Kidney tubule cell (primary cell): ENCODE measurements at places on chromosomes 2 and 18.
A peak's percentile ranks its signal among the peaks of the same experiment; 100 is the strongest.

DNA sequence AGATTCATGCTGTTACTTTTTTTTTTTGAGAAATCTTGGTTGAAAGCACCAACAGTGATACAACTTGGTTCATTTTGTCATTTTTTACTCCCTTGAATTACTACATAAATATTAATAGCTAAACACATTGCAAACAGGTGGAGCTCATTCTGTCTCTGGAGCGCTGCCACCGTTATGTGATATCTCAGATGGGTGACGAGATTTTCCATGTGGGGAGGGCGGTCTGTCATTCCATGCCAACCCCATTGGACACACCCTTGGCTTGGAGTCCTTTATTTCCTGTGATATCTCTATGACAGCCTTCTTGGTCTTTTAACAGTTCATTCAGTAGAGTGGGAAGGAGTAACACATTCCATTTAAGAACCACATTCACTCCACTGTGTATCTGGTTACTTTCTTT, 794.8 kb downstream of the SATB2 start:
- DNase-seq, result no peak

DNA sequence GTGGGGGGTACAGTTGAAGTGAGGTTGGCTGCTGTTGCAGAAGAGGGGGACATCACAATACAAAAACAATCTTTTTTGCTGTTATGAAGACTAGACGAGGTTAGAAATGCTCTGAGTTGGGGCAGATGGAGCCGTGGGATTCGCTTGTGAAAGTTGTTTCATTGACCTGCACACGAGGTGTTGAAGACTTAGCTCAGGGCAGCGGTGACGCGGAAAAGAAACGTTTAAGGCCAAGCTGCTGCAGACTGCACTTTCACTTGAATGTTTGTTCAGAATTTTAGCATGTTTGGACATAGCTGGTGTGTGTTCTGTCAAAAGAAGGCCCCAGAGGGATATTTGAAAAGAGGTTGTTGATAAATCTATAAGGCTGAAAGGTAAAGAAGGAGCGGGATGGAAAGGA, 46.3 kb downstream of the MTCL1 start:
- no peak for DNase-seq

DNA sequence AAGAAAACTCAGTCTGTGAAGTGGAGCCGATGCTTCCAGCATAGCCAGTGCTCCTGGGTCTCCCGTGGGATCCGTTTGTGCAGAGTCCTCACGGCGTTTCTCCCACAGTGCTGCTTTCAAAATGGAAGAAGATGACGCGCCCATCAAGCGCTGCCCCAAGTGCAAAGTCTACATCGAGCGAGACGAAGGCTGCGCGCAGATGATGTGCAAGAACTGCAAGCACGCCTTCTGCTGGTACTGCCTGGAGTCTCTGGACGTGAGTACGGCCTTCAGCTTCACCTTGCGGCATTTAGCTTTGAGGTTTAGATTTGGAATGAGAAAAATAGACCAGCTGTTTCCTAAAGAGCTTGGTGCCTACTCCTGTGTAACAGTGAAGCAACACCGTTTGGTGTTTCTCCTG, 107.0 kb downstream of the RNF144A start:
- no peak for DNase-seq

- peak; percentile 49 for DNase-seq
These were observed 45.3 kb downstream of the LRPPRC start for GRCh38 chr2:43950383-43951008.

- DNase-seq, result no peak
These were observed 70.3 kb downstream of the TMEM17 start for GRCh38 chr2:62435720-62436119.

GRCh38 chr18:58639237-58639636, 10.3 kb upstream of the ALPK2 start:
- DNase-seq, result no peak

DNA sequence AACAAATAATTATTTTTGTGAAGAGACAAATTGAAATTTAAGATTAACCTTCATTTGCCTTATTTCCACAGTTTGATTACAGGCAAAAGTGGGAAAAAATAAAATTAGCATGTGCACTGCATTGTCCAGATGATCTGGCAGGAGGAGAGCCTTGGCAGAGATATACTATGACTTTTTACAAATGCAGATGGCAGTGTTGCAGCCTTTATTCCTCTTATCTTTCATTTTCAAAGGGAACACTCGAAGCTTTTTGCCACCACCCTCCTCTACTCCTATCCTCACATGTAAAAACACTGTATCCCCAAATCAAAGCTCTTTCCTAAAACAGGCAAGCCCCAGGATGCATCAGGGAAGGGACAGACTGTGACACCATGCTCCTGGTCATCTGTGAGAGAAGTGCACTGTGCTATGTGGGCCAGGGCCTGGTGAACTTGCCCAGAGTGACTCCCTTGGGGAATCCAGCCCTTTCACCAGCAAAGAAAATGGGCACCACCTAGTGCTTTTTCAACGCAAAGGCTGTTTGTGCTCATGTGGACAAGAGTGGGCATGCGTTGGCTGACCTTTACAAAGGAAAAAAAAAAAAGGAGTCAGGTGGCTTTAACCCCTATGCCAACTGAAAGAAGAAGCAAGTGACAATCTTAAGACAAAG, 74.7 kb upstream of the ETAA1 start:
- DNase-seq, result peak; percentile 82

GRCh38 chr2:236570081-236570868, 650 bp downstream of the ACKR3 start:
- DNase-seq, result no peak

DNA sequence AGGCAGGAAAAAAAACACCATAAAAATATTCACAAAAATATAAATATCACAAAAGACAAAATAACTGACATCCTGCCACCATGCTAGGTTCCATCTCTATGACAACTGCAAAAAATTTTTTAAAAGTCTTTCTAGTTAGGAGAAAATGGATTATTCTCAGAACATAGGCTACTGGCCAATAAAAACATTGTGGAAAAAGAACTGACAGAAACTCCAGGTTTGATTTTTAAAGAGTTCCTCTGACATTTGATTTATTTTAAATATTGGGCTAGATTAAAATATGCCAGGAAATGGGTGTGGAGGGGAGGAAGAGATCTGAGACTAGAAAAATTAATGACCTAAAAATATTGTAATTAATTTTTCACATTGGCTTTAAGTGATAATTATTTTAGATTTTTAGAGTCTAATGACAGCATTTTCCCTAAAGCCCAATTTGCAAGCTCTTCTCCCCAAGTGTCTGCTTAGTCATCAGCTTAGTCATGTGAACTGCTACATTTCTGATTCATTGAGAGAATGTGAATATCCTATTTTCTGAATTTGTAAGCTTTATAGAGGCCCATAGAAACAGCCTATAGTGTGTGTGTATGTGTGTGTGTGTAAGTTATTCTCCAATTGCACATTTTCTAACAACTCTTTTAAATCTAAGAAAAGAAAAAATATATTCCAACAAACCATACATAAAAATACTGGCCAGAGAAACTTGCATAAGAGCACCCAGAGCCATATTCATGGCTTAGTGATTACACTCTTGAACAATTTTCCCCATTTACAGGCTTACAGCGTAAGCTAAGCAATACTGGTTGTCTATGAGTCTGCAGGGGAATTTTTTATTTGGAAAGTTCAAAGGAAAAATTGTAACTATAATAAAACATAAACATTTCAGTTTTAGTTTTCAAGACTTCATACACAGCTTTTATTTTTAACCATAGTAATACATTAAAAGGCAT, 48.4 kb downstream of the TMEFF2 start:
- peak; percentile 69 for DNase-seq

DNA sequence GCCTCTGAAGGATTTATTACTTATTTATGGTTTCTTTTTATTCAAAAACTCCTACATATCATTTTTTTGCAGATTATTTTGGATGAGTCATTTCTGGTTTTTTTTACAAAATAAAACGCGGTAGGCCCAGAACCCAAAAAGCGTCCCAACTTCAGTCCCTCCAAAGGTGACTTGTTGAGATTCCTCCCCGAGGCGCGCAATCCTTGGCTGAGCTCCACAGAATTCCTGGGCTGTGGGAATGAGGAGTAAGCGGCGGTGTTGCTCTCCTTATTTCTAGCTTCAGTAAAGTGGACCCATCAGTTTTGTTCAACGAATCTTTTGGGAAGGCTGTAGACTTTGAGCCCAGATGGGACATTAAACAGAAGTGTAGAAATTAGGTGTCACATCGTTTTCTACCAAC, 67.0 kb upstream of the RMP24 start:
- no peak for DNase-seq

DNA sequence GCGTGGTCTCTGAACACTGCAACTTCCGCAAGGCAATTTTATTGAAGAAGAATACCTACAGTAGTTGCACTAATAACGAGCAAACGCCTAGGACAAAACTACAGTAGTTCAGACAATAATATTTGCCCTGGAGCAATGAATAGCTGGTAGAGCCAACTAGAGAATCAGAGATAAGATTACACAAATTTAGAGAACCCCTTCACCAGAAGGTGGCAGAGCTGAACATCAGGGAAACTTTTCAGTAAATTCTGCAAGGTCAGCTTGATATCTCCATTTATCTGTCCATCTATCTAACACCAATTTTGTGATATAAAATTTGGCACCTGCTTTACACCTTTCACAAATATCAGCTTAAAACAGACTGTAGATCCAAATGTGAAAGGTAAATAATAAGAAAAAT, 43.8 kb downstream of the CDH19 start:
- peak; percentile 17 for DNase-seq

GRCh38 chr18:23871410-23871809, 143.1 kb upstream of the TTC39C start:
- DNase-seq, result peak; percentile 62

- peak; percentile 71 for DNase-seq
These were observed 76.1 kb upstream of the PMAIP1 start for GRCh38 chr18:59823596-59824195.

GRCh38 chr2:54387059-54387991, 68.8 kb upstream of the SPTBN1 start:
- no peak for DNase-seq

GRCh38 chr2:37267685-37268084, 36.2 kb downstream of the NDUFAF7 start:
- no peak for DNase-seq

- DNase-seq, result no peak
These were observed 1635.0 kb upstream of the ACVR2A start for GRCh38 chr2:146209842-146210275.

GRCh38 chr2:85843543-85843942, 45.2 kb downstream of the ST3GAL5 start:
- DNase-seq, result no peak

GRCh38 chr2:200963124-200963917, at the start of gene ORC2:
ORC2 (minus strand) TSS chr2:200963660; CDS start chr2:200958123, 5,537 bp downstream.
- DNase-seq, result peak; percentile 97

GRCh38 chr2:236642125-236642524, 72.5 kb downstream of the ACKR3 start:
- no peak for DNase-seq

DNA sequence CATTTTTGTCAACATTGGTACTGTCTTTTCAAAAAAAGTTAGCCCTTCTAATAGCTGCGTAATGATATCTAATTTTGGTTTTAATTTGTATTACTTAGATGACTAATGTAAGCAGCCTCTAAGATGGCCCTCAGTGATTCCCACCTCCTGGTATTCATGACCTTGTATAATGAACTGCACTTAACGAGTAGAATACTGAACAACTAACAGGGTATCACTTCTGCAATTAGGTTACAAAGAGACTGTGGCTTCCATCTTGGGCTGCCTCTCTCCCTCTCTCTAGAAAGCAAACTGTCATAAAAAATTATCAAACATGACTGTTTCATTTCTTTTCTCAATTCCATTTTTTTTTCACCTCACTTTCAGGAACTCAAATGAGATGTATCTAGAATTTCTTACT, 120.9 kb downstream of the RNF152 start:
- DNase-seq, result no peak

- no peak for DNase-seq
These were observed 16.4 kb upstream of the NOTO start for GRCh38 chr2:73185965-73186364.

DNA sequence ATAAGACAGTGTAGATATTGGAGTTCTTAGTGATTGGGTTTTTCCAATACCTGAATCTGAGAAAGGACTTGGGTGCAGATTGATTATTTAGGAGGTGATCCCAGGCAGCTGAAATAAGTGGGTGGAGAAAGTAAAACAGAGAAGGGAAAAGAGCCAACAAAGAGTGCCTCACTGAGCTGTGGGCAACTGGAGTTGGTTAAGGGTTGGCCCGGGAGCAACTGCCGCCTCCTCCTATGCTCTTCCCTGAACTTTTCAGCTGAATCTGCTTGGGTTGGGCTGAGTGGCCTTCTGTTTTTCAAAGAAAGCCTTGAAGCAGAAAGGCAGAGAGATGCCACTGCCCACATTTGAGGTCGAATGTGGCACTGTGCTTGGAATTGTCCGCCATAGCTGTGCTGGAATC, 20.9 kb upstream of the CCDC150 start:
- DNase-seq, result no peak

GRCh38 chr2:177572236-177572671, 179.7 kb downstream of the AGPS start:
- DNase-seq, result peak; percentile 49

DNA sequence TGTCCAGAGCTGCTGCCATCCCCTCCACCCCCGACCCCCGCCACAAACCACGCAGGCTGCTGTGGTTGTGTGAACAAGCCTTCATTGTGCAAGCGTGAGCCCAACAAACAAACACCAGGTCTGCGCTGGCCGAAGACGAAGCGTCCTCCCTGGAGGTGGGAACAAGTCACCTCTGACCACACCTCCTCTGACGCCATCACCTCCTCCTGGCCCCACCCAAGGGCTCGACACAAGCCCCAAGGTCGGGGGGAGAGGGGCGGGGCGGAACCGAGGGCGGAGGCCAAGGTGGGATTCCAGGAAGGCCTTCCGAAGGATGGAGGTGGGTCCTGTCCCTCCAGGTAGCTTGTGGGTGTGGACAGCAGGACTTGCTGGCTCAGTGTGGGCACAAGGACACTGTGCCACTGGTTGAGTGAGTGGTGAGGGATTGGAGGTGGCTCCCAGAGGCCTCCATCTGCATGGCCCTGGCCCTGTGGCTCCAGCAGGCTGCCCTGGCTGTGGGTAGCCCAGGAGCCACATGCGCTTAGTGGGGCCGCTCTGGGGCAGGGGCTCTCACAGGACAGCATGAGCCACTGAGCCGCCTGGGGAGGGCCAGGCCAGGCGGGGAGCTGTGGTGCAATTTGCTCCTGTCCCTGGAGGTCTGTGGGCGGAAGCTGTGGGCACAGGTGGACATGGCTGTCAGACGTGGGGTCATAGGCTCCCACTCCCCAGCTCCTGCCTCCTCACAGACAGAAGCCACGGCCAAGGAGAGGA, 7.4 kb upstream of the GPR17 start:
- DNase-seq, result peak; percentile 39
